ENCODE measurements at places on chromosomes 4 and X.

DNA sequence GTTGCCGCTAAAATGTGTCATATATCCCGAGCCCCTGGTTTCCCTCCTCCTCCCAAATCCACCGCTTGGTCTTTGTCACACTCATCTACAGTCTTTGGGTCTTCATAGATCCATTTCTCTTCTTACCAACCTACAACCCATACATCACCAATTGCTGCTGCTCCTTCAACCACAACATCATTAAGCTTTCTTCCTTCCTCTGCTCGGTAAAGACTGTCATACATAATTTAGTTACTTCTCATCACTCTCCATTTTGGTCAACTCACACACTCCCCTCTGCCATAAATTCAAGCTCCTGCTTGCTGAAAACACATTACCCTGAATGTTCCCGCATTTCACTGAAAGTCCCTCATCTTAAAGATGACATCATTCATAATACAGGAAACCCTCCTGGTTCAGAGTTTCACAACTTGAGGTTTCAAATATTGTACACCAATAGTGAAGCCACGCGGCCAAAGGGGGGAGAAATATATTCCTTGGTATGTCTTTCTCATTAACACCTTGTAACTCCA lies 1.7 kb upstream of the DCTD start:
- DNase-seq = no peak

DNA sequence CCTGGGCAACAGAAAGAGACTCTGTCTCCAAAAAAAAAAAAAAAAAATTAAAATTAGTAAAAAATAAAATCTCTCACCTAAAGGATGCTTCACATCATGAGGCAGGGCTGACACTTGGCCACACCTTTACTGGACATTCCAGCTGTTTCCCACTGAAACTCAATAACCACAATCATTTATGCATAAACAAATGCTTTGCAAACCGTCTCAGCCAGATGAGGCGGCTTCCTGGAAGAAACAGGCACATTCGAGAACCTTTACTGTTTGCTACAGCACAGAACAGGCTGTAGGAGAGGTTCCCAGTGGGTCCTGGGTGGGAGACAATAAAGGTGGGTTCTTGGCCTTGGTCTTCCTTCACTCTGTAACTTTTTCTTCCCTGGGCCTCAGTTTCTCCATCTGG lies 10.9 kb upstream of the TBC1D14 start:
- no peak for DNase-seq

- DNase-seq = peak; percentile 19
Observed at GRCh38 chr4:100738196-100739165, 220.7 kb upstream of the EMCN start.

GRCh38 chr4:181618896-181619295 lies 624.3 kb upstream of the TENM3 start:
- no peak for DNase-seq

- DNase-seq = no peak
Observed at GRCh38 chr4:87758270-87758669, 41.1 kb upstream of the IBSP start.

DNA sequence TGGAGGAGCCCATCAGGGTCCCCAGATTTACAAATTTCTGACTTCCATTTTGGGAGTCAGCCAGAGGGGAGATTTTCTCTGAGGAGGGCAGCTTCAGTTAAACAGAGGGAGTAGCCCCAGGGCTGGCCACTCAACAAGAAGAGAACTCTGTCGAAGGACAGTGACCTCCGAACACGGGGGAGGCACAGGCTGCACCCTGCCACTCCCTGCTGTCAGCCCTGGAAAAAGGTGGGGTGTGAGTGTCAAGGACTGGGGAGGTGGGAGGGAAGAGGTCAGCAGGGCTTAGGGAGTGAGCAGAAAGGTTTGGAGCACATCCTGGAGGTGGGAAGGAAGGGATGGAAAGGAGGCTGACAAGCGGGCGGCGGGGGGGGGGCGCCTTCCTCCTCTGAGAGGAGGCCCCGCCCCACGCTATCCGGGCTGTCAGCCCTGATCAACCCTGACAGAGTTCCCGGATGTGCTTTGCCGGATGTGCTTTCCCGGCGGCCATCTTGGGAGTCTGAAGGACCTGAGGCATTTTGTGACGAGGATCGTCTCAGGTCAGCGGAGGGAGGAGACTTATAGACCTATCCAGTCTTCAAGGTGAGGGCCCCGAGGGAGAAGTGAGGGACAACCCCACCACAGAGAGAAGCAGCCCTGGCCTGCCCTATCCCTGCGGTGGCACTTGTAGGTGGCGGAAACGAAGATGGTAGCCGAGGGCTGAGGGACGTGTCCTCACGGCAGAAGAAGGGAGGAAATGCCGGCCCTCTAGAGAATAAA lies at the start of gene MAGEC1:
TSS of gene MAGEC1 (plus strand) at position 495 of the 756 bp plus-strand sequence. CDS start 1,179 bp downstream, outside the sequence.
- no peak for DNase-seq

DNA sequence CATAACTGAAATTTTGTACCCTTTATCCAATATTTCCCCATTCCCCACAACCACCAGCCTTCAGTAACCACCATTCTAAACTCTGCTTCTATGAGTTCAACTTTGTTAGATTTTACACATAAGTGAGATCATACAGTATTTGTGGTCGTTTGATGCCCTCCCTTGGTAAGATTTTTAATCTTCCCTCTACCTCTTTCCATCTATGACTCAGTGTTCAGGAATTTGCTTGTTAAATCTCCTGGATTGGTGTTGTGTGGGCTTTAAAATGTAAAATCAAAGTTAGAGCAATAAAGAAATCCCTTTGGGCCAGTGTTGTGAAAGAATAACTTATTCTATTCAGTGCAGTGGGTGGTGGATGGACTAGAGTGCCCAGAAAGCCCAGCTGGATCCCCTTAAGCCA lies 37.4 kb downstream of the SLC16A2 start:
- peak; percentile 19 for DNase-seq

DNA sequence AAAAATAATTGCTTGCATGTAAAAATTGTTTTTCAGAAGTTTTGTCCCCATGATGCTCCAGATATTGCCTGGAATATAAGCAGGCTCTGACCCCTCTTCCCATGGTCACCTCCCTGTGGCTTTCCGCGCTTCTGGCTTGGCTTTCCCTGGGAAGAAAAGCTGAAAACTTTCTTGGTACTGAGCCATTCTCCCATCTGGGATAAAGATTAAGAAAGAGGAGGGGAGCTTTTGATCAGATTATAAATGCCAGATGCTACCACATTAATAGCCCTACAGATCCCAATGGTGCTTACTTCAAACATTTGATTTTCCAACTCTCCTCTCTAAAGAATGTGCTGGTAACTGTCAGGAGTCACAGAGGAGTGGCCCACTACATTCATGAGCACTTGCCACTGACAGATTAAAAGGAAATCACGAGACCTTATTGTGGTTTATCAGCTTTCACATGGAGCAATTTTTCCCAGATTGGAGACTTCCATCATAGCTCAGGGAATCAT lies 54.4 kb upstream of the GAB1 start:
- DNase-seq = no peak

DNA sequence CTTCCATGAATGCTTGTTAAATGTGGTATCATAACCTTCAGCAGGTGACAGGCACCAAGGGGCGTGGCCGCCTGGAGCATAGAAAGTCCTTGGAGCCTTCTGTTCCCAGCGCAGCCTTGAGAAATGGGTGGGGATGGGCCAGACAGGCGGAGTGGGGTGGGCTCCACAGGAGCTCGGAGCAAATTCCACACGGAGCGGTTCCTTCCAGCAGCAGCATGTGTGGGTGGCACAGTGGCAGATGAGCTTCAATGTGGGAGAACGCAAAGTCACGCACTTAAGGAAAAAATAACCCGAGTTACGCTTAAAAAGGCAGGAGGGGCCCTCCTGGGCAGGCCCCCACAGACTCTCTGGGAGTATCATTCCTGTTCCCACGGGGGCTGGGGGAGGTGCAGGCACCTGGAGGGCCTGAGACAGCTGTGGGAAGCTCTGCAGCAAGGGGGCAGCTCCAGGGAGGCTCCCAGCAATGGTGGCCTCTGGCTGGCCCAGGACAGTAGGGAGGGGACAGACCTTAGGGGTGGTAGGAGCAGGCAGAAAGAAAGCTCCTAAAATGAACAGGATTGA lies 15.3 kb downstream of the TMEM271 start:
- no peak for DNase-seq

DNA sequence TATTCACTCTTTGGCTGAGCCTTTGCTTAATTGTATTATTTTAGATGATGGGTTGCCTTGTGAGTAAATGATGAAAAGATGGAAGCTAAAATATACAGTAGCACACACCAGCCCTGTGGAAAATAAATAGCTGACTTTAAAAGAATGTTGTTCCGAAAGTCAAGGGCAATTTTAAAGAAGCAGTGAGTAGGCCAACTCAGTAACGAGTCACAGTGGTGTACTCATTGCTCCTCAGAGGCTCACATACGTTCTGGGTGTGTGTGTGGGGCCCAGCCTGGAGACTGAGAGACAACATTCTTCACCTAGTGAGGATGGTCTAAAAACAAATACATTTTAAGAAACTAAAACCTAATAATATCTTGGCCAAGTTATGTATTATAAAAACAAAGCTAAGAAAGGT lies 640.3 kb downstream of the TRIML1 start:
- no peak for DNase-seq

DNA sequence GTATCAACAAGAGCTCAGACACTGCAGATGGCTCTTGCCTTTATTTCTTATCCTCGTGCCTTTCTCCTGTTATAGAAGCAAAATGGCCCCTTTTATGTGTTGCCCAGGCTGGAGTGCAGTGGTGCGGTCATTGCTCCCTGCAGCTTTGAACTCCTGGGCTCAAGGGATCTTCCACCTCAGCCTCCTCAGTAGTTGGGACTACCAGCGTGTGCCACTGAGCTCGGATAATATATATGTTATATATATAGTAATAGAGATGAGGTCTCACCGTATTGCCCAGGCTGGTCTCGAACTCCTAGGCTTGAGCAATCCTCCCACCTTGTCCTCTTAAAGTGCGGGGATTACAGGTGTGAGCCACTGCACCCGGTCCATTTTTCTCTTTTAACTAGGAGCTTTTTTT lies 79.7 kb downstream of the TMEM131L start:
- DNase-seq = no peak

- no peak for DNase-seq
Observed at GRCh38 chr4:150782311-150782710, 200.4 kb downstream of the MAB21L2 start.

GRCh38 chr4:62359441-62360155 lies 1159.5 kb downstream of the ADGRL3 start:
- DNase-seq = no peak

- DNase-seq = peak; percentile 9
Observed at GRCh38 chrX:154840856-154841255, 6.4 kb upstream of the SMIM9 start.

GRCh38 chrX:70922774-70923473 lies 8.0 kb downstream of the SLC7A3 start:
- no peak for DNase-seq

- no peak for DNase-seq
Observed at GRCh38 chr4:94338681-94339351, 3.8 kb downstream of the HPGDS start.

DNA sequence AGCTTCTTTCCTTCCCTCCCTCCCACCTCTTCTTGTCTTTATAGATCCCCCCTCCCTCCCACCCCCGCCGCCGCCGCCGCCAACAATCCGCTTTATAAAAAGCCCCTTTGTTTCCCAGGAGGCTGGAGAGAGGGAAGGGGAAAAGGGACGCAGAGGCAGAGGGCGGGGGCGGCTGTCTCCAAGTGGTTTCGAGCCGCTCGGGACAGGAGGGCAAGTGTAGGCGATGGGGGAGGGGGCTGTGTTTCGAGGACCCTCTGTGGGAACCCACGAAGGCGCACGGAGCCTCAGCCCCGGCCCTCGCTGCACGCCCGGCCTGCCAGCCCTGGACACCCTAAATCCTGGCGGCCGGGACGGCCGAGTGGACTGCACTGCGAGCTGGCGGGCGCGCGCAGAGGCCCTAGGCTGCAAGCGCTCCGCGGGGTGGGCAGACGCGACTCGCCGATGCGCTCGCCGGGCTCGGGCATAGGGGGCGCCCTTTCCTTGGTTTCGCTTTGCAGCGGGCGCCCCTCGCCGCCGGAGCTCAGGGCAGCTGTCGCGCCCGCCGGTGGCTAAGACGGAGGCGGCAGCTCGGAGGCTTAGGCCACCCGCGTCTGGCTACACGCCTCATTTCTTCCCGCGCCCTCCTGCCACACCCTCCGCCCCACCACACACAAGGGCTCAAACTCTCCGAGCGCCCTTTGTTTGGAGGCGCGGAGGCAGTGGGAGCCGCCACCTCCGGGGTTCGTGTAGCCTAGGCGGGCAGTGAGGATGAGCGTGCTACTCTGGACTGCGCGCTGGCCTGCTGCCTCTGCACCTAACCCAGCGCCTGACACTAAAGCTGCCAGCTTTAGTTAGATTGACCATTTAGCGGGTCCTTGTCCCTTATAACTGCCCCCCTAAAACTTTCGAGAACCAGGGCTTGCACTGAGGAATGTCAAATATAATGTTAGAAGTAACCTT lies 2.2 kb downstream of the MAMLD1 start:
- DNase-seq = no peak

DNA sequence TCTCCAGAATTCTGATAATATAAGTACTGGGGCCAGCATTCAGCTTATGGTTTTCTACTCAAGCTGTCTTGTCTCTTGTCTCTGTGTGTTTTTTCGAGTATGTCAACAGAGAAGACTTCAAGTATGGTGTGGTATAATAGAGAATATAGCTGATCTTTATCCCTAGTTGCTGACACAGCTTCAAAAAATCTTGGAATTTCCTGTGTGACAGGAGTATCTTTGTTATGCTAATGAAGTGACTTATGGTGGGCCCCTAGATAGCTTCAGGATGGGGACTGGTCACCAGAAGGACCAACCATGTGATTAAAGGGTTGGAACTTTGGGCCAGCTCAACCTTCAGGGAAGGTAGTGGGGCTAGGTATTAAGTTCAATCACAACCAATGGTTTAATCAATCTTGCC lies 2.9 kb downstream of the GPRASP3 start:
- no peak for DNase-seq

DNA sequence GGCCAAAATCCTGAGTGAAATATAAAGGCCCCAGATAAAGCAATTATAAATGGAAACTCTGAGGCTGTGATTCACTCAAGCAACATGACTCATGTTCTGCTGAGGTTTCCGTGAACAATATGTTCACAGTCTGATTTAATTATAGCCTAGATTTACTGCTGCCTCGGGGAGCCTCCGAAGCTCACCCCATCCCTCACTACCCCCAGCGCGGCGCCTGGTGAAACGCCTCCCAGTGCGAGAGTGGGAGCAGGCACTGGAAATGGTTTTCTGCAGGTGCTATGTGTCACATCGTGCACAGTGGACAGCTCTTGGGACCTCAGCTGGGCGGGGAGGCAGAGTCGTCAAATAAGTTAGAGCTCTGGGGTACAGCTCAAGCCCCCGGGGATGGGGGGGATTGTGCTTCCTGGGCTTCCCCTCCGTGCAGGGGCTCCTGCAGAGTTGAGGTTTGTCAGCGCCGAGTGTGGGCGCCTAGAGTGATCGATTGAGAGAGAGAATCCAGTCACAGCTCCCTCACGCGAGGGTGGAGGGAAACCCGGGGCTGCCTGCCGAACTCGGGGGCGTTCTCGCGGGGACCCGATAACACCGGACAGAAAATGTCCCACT lies 110.6 kb downstream of the PHKA2 start:
- peak; percentile 15 for DNase-seq

GRCh38 chr4:139753686-139754085 lies 88.1 kb downstream of the MGST2 start:
- no peak for DNase-seq

- DNase-seq = no peak
Observed at GRCh38 chr4:71752383-71753042, 31.4 kb downstream of the GC start.

Measured in H54 (cell line).